ENCODE measurements at places on chromosomes 3 and 15.

DNA sequence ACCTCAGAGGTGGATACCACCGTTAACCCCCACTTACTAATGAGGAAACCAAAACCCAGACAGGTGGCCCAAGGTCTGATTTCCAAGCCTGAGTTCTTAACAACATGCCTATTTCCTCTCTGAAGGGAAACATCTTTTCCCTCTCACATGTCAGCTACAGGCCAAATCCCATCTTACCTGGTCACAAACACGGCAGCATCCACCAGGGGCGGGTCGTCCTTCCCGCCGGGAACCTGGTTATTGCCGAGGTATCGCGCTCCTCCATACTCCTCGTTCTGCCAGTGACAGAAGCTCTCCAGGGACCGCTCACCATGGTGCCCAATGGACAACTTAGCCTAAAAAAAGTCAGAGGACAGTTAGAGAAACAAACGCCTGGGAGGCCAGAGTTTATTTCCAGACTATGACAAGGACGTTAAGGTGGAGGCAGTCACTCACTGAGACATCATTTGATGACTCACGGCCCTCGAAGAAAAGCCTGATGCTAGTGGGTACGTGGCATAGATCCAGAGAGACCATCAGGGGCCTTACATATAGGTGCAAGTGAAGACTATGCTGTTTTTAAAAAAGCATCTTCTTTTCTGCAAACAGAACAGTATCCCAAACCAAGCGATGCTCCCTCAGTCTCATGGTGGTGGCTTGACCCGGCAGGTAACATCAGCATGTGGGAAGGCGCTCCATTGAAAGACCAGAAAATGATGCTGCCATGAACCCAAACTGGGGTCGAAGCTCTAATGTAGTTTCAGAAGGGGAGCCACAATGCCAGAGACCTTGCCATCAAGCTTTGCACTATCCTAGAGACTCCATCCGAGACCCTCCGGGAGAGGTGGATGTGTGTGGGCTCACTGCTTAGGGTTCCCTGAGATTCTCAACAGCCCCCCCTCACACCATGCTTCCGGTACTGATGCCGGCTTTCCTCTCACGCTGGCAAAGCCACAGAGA is 80.2 kb downstream of the ADAMTS17 start:
- DNase-seq, result no peak

DNA sequence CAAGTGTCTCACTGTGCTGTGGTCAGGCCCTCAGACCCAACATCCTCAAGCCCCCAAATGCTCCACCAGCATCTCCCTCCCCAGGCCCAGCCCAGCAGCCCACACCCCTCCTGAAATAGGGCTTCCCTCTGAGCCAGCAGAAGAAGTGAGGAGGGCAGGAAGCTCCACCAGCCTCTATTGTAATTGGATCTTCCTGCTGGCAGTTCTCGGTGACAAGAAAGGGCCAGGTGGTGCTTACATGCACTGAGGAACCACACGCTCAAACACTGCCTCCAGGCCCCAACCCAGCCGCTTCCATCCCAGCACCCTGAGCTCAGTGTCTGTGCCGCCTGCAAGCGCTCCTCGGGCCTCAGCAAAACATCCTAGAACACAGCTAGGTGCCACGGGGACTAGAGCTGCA is 96.7 kb downstream of the ATP10A start:
- DNase-seq, result no peak

- no peak for DNase-seq
Observed at GRCh38 chr3:34725774-34726173, 913.6 kb upstream of the ARPP21 start.

DNA sequence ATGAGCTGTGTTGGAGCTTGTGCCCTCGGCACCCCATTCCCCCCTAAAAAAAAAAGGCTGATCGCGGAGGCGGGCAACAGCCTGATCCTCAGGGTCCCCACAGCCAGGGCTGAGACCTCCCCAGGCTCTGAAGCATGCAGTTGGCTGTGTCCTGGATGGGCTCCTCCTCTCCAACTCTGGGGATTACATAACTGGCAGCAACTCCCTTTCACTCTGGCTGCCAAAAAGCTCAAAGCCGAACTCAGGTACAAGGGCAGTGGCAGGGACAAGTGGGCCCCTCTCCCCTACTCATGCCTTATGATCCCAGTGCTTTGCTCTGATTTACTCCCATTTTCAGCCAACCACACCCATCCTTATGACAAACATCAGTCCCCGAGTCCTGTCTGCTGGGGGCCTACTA is 18.3 kb downstream of the TPRA1 start:
- DNase-seq, result no peak

DNA sequence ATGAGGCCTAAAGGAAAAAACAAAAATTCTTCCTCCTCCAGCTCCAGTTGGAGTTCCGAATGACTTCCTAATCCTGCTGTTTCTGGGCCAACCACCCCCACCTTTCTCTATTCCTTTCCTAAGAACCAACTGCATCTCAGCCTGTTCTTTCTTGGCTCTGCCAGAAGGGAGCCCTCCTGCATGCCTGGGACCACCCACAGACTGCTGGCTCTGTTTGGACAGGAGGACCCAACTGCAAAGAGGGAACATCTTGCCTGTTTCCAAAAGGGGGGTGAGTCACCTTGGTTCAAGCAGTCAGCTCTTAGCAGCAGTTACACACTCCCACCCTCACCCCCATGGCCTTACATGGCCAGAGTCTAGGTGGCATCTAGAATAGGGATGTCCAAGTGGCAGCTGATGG is 116.0 kb upstream of the PRICKLE2 start:
- DNase-seq, result no peak

DNA sequence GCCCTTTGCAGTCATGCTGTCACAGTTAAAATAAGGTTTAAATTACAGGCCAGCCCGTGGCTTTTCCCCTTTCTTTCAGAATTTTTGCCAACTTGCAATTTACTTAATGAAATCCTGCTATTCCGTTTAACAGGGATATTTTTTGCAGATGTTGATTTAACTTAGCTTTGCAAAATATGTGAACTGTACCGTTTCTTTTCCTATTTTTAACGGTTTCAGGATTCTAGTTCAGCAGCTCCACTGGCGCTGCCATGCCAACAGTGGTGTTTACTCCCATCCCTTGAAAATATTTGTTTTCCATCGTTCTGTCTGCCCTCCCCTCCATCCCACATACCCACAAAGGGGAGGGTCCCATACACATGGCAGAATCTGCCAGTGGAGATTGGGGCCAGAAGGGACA is 54.3 kb downstream of the SMAD6 start:
- DNase-seq, result no peak

GRCh38 chr15:33360886-33361285 is 50.1 kb downstream of the RYR3 start:
- no peak for DNase-seq

DNA sequence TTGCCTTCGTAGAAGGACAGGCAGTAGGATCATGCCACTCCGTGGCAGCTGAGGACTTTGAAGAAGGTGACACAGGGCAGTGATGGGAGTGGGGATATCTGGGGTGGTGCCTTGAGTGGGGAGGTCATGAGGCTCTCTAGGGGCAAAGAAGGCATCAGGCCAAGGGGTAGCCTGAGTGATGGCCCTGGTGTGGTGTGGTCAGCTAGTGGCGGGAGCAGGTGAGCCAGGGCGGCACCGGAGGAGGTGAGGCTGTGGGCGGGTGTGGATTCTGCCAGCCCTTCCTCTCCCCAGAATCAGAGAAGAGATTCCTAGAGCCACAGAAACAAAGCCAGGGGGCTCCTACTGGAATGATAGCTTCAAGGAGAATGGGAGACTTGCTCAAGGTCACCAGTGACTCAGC is 18.4 kb downstream of the WNT7A start:
- no peak for DNase-seq

DNA sequence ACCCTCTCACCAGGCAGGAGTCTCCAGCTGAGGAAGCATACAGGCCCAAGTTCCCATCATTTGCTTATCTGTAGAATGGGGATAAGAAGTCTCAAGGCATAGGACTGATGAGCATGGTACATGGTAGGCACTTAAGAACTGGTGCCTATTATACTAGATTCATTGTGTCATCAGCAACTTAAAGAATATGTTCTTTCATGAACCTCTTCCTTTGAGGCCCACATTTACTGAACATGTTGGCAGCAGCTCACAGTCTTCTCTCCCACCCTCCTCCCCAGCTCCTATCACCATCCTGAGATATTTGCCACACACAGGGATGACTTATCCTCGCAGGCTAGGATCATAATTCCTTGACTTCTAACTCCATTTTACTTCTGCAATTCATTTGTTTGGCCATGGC is 142.5 kb downstream of the PDE8A start:
- DNase-seq, result no peak

DNA sequence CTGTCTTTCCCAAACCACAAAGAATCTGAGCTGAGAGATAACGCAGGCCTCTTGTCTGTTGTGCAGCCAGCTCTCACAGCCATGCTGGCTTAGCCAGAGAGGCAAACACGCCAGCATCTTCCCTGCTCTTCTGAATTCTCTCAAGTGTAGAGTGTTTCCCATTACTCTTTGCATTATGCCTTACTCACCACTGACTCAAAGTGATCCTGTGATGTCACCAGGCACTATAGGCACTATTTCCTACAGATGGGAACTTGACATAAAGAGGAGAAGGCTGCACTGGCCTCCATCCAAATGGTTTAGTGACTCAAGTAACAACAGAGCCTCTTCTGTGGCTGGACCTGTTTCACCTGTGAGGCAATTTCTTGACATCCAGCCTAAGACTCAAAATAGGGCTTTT is 44.4 kb downstream of the PDZRN3 start:
- DNase-seq, result peak; percentile 13

DNA sequence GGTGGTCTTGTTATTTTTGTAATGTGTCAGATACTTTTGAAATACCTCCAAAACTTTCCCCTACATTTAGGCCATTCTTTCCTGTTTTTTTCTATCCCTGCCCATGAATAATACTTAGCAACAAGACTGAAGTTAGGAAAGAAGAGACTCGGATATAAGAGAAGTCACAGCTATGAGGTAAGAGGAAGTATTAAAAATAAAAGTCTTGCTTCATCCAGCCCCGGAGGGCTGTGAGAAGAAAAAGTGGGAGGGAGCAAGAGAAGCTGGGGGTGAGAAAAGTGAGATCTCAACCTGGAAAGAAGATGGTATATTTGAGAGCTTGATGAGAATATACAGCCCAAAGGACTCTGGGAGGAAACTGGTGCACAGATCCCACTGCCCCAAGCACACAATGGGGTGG is 213.5 kb upstream of the CDIN1 start:
- DNase-seq, result no peak

GRCh38 chr3:44039006-44039405 is 202.7 kb upstream of the TOPAZ1 start:
- no peak for DNase-seq

- no peak for DNase-seq
Observed at GRCh38 chr15:32104061-32104995, 74.0 kb downstream of the CHRNA7 start.

DNA sequence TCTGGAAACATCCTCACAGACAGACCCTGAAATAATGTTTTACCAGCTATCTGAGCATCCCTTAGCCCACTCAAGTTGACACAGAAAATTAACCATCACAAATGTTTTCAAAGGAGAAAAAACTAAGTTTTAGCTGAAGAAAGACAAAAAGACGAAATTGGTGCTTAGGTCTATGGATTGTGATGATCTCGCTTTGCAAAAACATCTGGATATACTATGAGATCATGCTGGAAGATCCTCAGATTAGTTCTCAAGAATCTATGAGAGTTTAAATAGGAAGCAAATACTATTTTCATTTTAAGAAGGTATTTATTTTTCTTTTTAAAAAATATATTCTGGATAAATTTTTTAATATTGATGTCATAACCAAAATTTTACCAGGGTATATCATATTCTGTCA is 42.6 kb upstream of the MBNL1 start:
- no peak for DNase-seq

GRCh38 chr3:123258359-123258758 is 56.6 kb downstream of the SEC22A start:
- no peak for DNase-seq

DNA sequence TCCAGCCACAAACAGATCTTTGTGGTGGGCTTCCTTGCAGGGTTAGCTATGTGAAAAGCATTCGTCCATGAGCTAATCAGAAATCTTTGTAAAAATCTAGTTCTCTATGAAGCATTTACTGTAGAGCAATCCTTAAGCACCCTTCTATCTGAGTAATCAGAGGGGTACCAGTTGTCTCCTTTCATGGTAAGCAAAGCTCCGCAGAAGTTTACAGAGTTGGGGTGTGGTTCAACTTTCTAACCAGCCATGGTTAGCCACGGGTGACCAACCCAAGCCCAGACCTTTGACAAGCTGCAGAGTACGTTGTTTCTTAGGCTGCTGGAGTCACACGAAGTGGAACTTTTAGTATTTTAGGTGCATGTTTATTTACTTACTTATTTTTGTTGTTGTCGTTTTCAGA is 77.4 kb downstream of the FLNB start:
- DNase-seq, result no peak

GRCh38 chr15:65998486-65998885 is 129.2 kb downstream of the RAB11A start:
- no peak for DNase-seq
